NCI-H2081 (cell line): ENCODE measurements at places on chromosomes 2 and 18.

GRCh38 chr2:181374781-181375675 lies 82.2 kb upstream of the ITGA4 start:
- DNase-seq: no peak

- no peak for DNase-seq
These were observed 124.6 kb upstream of the KCNH7 start for GRCh38 chr2:162963156-162963555.

GRCh38 chr2:9330612-9331270 lies 92.6 kb downstream of the ITGB1BP1 start:
- DNase-seq: no peak

DNA sequence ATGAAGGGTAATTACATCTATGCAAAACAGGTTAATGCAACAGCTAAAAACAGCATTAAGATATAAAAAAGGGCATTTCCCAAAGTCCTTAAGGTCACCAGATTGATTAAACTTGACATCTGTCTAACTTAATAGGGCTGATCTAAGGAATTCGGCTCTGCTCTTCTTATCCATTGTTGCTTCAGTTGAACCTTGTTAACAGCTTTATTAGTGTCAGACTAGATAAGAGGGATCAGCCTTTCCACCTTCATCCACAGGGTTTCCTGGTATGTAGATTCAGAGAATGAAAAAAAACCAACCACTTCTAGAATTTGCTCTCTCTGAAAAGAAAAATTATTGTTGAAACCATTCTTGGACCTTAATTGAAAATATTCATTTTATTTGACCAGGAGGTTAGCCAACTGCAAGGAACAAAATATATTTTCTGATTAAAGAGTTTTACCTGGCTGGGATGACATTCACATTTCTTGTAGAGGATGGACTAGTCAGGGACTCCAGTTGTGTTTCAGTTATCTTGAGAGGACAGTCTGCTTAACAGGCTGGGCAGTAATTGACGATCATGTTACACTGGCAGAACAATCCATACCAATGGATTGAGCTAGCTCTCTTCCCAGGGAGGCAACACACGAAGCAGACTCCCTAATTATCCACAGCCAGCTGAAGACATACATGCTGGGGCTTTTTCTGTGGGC lies 357.4 kb upstream of the ACVR2A start:
- DNase-seq: peak; percentile 13

DNA sequence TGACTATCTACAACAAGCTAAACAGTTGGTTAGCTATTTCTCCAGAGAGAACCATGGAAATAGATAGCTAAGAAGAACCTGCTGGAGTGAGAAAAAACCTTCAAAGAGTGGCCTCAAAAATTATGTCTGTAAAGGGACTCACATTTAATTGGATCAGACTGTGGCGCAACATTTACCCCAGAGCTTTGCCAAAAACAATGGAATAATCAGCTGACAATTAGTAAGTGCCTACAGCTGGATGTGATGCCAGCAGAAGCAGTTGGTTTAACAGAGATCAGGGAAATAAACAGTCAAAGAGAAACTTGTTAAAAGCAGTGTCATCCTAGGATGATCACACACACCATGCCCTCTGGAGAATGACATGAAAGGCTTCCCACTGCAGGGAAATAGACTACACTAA lies 310.7 kb downstream of the CLIP4 start:
- DNase-seq: no peak

- DNase-seq: no peak
These were observed 52.2 kb upstream of the TGIF1 start for GRCh38 chr18:3397786-3398185.

DNA sequence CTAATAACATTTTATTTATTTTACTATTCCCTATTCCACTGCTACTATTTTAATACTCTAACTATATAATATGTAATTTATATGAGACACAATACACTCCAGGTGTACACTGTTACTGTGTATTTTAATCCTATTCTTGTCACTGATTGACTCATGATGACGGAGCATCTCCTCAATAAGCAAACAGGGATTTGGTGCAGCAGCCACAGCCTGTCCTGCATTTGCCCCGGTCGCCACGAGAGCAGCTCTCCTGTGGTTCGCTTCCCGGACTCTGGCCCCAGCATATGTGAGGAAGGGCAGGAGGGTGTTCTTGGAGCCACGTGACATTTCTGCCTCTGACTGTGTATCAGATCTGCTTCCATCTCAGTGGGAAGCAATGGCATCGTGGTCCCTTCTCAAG lies 74.1 kb upstream of the PXDN start:
- no peak for DNase-seq

DNA sequence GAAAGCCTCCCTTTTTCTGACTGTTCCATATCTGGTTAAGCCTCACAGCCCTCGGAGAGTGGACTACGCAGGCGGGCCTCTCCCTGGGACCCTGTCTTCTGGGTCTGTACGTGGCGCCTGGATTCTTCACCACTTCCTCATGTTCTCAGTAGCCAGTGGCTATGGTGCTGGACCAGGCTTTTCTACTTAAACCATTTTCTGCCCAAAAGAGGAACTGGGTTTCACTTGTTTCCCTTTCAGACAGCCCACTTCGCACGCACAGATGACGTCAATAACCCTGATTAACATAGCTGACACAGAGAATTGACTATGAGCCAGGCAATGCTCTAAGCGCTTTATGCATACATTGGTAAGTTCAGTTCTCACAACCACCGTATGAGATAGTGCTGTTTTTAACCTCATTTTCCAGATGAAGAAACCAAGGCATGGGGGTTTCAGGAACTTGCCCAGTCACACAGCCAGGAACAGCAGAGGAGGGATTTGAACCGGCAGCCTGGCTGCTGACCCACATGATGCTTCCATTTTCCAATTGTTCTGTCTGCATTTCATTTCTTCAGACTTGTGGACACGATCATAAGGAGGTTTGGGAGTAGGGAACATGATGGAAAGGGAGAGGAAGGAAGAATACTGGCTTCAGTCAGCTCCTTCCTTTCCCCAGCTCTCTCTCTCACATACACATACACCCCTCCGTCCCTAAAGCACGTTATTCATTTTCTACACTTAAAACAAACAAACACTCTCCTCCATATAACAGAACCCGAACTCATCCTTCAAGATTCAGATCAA lies 41.7 kb downstream of the MYOM1 start:
- DNase-seq: no peak

DNA sequence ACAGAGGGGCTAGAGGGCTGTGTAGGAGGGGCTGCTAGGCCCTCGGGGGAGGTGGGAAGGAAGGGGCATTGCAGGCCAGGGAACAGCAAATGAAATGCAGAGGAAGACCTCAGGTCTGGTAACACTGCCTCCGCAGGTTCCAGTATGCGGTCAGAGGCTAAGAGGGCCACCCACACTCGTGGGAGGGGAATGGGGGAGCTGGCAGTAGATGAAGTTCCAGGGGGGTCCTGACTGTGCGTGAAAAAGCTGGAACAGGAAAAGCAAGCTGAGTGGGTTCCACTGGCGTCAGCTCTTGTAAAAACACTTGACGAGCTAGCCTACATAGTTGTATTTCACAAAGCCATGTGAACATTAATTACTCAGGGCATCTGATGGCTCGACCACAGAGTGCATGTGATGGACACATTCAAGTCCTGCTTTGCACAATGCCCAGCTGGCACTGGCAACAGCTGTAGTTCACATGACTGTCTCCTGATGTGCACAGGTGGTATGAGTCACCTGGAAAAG lies 29.0 kb upstream of the PTPN4 start:
- DNase-seq: no peak

DNA sequence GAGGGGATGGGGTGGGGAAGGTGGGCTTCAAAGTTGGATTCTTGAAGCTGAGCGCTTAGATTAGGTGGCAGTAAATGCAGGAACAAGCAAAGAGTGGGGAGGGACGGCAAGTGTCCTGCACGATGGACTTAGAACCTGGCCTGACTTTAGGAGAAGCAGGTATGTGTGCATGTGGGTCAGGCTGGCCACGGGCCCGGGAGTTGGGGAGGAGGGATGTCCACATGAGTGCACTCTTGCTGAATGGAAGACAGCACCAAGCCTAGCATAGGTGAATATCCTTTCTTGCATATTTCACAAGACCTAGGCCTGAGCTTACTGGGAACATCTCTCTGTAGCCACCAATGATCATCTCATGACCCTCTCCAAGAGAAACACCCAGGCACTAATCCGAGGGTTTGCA lies 96.1 kb downstream of the DDX1 start:
- no peak for DNase-seq

DNA sequence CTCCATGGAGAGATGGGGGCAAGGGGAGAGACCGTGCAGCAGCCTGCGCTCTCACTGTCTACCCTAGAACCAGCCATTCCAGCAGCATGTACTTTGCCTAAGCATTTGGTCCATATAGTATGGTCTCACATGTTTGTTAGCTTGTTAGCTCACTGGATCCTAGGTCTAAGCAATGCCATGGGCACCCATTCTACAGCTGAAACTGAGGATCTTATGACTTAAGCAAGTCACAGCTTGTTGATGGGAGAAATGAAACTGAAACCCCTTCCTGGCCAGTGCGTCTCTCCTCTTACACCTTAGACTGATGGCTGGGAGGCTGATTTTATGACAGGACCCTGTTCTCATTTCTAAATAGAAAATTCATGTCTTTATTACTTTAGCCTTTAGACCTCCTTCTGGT lies 90.1 kb downstream of the EPAS1 start:
- DNase-seq: no peak

GRCh38 chr2:217932803-217933616 lies 69.8 kb downstream of the TNS1 start:
- DNase-seq: peak; percentile 48

- DNase-seq: peak; percentile 27
These were observed 28.4 kb downstream of the ITGA4 start for GRCh38 chr2:181485638-181485946.

GRCh38 chr2:106953779-106954178 lies 67.8 kb upstream of the ST6GAL2 start:
- DNase-seq: no peak

GRCh38 chr2:81196383-81196851 lies 891.9 kb upstream of the LRRTM1 start:
- no peak for DNase-seq

- DNase-seq: no peak
These were observed 201.5 kb upstream of the BOD1L2 start for GRCh38 chr18:56945171-56946083.

GRCh38 chr2:43000242-43001054 lies 208.1 kb upstream of the HAAO start:
- no peak for DNase-seq

DNA sequence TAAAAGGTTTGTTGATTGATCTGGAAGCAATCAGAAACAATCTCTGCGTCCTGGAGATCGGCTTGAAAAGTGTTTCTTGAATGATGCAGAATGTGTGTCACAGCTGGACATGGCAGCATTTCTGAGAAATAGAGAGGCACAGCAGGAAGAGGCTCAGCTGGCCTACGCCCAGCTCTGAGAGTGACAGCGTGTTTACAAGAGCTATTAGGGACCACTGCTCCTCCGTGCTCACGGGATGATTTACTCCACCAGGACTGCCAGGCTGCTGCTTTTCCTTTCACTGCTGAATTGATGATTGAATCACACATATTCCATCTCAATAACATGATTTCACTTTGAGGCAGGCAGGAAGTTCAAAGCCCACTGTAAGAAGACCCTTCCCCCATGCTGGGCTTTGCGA lies 62.8 kb downstream of the GALNT14 start:
- no peak for DNase-seq

GRCh38 chr2:107621186-107622165 lies 205.2 kb upstream of the RGPD4 start:
- DNase-seq: no peak
